ENCODE measurements at places on chromosomes 7 and 10. TPM values are rescaled to one million over a fixed set of nuclear protein-coding genes. Genes with fewer than 3 reads are reported as not detected.

DNA sequence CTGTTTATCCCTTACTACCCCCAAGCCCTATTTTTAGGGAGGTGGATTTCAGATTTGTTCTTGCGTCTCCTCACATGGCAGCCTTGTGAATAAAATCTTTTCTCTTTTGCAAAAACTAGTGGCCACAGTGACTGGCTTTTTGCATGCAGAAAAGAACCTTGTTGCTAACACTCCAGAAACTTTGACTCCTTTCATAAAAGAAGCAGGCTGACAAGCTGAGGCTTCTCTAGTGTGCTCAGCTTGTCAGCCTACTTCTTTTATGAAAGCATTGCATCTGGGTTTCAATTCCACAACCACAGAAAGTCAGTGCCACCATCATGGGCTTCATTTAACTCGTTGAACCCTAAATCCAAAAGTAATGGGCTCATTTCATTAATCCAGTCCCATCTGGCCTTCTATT, 761.0 kb upstream of the COBL start:
- DNase-seq, result no peak

GRCh38 chr7:84684836-84685480, 490.4 kb upstream of the SEMA3A start:
- no peak for DNase-seq

DNA sequence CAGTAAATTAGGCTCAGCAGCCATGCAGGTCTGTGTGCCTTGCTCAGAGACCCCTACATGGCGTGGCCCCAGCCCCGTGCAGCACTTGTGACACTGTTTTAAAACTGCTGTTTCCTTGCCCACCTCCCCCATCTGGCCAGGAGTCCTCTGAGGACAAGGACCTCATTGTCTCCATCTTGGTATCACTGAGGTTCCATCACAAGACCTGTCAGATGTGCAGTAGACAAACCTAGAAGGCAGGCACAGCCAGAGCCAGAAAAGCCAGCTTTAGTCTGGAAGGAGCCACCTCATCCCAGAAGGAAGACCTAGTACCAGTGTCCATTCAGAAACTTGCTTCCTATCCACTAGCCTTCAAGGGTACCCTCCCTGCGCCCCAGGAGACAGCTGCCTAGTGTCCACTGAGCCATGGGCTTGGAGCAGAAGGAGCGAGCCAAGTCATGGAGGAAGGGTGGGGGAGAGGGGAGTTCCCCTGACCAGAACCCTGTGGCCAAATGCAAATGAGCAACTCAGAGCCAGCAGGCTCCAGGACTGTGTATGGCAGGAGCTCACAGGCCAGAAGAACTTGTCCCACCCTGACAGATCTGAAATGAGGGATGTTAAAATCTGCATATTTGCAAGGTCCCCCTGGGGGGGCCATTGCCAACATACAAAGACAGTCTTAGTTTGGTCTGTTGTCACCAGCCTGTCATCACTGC, 176.1 kb downstream of the SH3PXD2A start:
- DNase-seq, result no peak

Gene SLC18A3
- 1.9 TPM for total RNA-seq

DNA sequence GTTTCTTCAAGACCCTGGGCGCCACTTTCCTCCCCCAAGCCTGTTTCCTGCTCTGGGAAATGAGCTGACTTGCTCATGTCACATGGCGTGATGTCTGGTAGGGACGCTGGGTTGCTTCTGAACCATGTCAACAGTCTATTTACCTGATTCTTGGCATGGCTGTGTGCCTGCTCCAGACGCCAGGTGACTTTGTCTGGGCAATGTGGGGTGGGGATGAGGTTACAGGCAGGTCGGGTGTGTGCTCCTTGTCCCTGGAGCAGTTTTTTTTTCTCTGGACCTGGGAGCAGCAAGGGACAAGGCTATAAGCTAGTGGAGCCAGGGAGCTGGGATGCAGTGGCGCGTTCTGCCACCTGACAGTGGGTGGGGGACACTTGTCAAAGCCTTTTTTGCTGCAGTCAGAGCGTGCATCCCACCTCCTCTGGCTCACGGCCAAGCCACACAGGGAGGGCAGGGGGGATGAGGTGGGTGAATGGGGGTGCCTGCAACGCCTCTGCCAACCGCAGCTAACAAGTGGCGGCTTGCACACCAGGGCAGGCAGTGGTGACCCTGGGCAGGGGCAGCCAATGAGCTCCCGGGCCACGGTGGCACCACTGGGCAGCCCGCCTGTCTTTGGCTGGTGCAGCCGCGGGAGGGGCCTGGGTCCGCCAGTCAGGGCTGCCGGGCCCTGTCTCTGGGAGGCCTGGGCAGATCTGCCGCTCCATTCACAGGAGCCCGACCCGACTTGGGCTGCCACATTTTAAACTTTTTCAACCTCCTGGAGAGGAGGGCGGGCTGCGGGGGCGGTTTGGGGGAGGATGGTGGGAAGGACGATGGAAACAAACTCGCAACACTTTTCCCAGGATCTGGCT, 22.9 kb downstream of the DNAJB12 start:
- no peak for DNase-seq

DNA sequence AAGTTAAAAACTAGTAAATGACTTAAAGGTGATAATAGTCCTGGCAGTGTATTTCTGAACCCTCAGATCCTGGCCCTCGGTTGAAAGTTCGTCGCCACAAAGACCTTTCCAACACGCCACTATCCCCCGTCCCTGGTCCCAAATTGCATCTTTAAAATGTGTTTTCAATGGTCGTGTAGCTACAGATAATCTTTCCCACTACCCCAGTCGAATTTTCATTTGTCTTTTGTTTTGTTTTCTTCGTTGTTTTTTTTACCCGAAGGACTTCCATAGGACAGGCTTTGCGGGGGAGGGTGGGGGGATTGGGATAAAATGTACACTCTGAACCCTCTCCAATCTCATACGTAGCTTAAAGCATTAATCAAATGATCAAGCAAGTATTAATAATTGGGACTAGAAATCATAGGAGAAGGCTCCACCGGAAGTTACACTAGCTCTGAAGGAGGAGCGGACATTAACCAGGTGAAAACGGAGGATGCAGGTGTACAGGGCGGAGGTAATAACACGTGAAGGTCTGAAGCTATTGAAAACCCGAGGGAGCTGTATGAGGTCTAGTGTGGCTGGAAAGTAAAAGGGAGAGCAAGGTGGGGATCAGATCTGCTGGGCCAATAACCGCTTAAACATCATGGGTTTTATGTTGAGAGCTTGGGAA, 32.8 kb upstream of the PHF14 start:
- DNase-seq, result no peak

DNA sequence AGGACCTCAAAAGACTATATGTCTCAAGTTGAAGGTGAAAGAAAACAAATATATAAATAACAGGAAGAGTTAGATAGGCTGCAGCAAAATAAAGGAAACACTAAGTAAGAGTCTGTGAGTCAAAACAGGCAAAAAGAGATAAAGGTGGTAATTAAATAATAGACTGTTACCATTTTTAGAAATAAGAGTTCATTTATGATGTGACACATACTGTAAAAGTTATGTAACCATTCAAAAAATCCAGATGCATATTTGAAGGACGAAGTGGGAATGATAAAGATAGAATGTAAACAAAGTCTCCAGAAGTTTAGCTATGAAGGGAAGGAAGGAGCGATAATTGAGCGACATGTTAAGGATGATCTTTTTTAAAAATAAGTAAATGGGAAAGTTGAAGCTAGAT, 50.5 kb downstream of the HECTD2 start:
- DNase-seq, result no peak

Gene PLXNA4
- 29.7 TPM for total RNA-seq

- DNase-seq, result no peak
Observed at GRCh38 chr10:71693377-71693776, 26.2 kb downstream of the C10orf105 start.

Gene CDH23
- 16.4 TPM for total RNA-seq

DNA sequence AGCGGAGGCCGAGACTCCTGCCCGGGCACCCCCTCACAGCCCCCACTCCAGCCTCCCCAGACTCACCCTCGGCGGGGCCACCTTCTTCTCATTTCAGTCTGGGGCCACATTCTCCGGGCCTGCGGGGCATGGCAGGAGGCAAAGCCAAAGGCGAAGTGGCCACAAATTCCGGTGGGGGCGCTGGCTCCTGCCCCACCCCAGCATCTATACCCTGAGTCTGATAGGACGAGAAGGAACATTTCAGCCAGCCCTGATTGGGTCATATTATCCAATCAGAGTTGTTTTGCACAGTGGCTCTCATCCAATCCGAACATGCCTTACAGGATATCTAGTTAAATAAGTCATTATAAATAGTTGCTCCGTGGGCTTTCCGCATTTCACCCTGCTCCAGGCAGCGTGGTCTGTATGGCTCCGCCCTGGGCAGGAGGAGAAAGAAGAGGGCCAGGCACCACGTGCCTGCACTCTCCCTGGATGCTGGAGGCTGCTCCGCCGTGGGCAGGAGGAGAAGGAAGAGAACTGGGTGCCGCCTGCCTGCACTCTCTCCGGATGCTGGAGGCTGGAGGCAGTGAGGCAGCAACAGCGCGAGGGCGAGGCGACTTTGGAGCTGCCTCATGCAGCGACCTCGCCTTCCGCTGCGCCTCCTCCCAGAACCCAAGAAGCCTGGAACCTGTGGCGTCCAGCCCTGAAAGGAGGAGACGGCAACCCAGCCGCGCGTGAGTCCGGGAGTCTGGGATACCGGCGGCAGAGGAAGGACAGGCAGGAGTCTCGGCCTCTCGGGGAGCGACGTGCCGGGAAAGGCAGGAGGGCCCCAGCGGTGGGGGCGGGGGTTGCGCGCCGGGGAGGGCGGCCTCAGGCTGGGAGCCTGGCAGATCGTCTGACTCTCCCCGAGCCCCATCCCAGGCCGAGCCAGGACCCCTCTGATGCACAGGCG, 162.9 kb downstream of the ZNF33B start:
- no peak for DNase-seq

GRCh38 chr10:31263903-31264302, 55.1 kb upstream of the ZEB1 start:
- DNase-seq, result no peak

DNA sequence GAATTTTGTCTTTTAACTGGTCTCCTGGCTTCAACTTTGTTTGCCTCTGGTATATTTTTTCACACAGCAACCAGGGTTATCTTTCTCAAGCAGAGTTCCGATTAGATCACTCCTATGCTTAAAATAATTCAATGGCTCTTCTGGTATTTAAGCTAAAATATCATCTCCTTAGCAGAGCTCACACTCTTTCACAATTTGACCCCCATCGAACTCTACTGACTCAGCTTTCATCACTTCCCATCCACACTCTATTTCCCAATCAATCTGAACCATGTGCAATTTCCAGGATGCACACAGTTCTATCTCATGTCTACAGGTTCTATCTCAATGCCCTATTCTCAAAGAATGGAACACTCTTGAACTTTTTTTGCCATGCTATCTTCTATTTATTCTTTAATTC, 809.5 kb downstream of the GRID1 start:
- no peak for DNase-seq

DNA sequence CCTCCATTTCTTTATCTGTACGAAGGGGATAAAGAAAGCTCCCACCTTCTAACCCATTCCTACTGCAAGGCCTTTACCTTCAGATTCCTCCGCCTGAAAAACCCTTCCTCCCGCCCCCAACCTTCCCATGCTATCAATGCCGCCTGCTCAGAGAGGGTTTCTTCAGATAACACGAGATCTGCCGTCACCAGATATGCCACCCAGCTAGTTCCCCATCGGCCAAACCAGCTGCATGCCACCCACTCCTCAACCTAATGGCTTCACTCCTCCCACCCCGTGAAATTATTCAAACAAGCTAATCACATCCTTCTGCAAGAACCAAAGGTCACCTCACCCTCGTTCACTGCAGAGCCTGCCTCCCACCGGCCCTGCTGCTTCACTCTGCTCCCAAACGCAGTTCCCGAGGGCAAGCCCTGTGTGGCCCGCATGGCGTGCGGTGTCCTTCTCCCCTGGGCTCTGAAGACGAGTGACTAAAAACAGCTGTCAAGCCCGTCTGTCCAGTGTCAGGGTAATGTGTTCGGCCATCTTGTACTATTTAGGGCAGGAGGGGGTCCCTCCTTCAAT, 46.8 kb upstream of the TMEM213 start:
- DNase-seq, result no peak

Gene TLL2
- total RNA-seq, result 2.0 TPM

GRCh38 chr10:89567576-89568245, 32.3 kb upstream of the SLC16A12 start:
- DNase-seq, result no peak

DNA sequence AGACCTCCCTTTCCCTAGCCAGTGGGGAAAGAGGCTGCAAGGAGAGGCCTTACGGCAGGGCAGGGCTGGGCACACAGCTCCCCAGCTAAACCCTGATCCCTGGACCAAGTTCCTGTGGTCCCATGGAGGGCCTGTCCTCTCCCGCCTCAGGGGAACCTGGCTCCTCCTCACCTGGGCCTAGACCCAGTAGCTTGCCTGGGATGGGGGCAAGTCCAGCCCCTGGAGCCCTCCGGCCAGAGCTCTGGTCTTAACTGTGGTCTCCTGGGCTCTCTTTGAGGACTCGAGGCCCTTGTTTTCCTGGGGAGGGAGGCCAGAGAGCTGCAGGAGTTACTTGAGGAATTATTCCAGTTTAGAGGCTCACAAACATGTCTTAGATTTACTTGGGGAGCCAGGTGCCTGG, 1.5 kb downstream of the ZP3 start:
- DNase-seq, result no peak

GRCh38 chr10:48633381-48634197, 28.7 kb upstream of the ARHGAP22 start:
- DNase-seq, result no peak

- no peak for DNase-seq
Observed at GRCh38 chr10:77737608-77738007, 100.0 kb upstream of the KCNMA1 start.

DNA sequence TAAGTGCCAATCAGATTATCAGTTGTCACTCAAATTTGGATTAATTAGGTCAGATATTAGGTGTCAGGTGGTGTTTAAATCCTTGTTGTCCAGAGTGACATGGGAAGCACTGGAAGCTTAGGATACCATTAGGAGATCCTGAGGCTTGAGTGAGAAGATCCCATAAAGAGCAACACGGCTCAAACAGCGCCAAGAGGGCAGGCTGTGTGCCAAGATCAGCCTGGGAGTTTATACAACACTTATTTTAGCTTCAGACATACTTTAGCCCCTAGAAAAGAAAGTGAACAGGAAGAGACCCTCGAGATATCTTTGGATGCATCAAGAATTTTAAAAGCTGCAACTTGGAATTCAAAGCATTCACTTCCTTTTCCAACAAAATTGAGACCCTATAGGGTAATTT, 14.2 kb upstream of the ACTA2 start:
- no peak for DNase-seq

DNA sequence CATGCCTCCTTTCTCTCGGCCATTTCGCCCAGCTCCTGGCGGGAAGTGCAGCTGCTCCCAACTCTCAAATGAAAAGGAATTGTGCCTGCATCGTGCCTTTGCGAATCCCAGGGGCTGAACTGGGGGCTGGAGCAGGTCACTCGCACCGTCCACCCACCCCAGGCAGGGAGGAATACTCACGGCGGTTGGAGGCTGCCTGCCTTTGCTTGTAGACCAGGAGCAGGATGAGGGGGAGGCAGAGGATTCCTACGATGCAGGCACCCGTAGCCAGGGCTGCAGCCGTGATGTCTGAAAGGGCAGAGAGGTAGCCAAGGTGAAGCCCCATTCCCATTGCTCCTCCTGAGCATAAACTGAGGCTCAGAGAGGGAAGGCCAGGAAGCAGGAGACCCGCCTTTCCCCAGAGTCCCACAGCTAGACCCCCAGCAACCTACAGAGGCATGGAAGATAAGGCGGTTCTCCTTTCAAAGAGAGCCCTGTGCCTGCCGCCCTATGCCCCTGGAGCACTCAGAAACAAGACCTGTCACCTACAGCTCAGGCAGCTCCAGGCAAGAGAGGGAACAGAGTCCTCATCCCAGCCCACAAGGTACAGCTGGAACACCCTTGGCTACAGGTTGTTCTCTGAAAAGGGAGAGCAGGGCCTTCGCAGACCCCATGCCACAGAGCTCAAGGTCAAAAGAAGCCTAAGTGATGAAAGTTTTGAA, 18.0 kb downstream of the VSIR start:
- no peak for DNase-seq

Gene SIRT1
- total RNA-seq, result 31.1 TPM

- DNase-seq, result no peak
Observed at GRCh38 chr10:14302035-14302434, 28.7 kb downstream of the FRMD4A start.

Measured in spinal cord (tissue), 10 donors.